Mesenchymal stem cell (in vitro differentiated cells and primary cell): ENCODE measurements at places on chromosomes 2 and 18.

- no peaks in the 10 kb centered on the region for H3K27me3 ChIP-seq
- no peak overlapping the region for H3K27ac ChIP-seq
- no peak overlapping the region for H3K4me3 ChIP-seq
- H3K4me1 ChIP-seq: no peaks in the 10 kb centered on the region
Observed at GRCh38 chr2:229003256-229003655, 267.8 kb downstream of the PID1 start.

- H3K36me3 ChIP-seq: no peaks in the 10 kb centered on the region
- no peak overlapping the region for H3K27ac ChIP-seq
- DNase-seq: no peak
- H3K4me1 ChIP-seq: peaks cover 6% of the 10 kb centered on the region
- no peak overlapping the region for H3K4me3 ChIP-seq
Observed at GRCh38 chr2:151287513-151288250, 1.8 kb downstream of the NMI start.

DNA sequence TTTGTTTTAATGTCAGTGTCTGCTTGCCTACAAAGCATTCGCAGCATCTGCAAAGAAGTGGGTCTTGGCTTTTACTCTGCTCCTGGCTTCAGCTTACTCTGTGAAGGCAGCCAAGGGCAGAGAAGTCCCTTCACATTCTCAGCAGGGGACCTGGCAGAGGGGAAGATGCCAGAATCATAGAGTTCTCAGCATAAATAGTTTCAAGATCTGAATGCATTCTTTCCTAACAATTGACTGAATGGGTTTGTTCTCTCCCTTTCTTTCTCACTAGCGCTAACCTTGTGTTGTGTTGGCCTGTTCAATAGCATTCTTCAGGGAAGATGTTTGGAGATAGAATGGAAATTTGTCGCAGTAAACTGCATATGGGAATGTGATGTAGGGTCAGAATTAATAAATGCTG is 106.9 kb downstream of the FARSB start:
- H3K27ac ChIP-seq: no peak overlapping the region
- H3K4me1 ChIP-seq: no peaks in the 10 kb centered on the region
- peaks cover 12% of the 10 kb centered on the region for H3K27me3 ChIP-seq
- no peak overlapping the region for H3K4me3 ChIP-seq
- no peaks in the 10 kb centered on the region for H3K36me3 ChIP-seq
- no peak for DNase-seq

DNA sequence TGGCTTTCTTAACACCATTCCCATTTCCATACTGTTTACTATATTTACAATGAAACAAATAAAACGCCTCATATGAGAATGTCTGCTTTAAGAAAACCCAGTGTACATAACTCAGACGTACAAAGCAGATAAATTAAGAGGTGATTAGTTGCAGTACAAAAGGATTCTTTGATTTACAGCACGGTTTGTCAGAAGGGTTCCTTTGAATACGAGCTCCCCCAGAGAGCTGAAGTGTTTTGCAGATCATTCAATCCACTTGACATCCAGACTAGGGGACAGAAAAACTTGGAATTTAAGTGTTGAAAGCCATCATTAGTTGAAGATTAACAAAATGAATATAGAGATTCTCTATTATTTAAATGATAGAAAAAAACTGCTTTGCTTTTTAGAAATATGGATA is 72.5 kb downstream of the RAPGEF4 start:
- no peaks in the 10 kb centered on the region for H3K27me3 ChIP-seq
- no peaks in the 10 kb centered on the region for H3K4me1 ChIP-seq
- H3K4me3 ChIP-seq: no peak overlapping the region

GRCh38 chr2:187165936-187166610 is 282.0 kb downstream of the CALCRL start:
- H3K36me3 ChIP-seq: no peaks in the 10 kb centered on the region
- DNase-seq: peak; percentile 26
- no peaks in the 10 kb centered on the region for H3K4me1 ChIP-seq
- H3K27me3 ChIP-seq: no peaks in the 10 kb centered on the region
- no peak overlapping the region for H3K27ac ChIP-seq
- no peak overlapping the region for H3K4me3 ChIP-seq
